Activated CD4-positive, alpha-beta T cell treated with anti-CD3 and anti-CD28 coated beads, Interleukin-2, amount 10 ng/mL, durations not matched to agents 7 days and 5 days (primary cell): ENCODE measurements at places on chromosomes 2 and 18. TPM values are rescaled to one million over a fixed set of nuclear protein-coding genes. Genes with fewer than 3 reads are reported as not detected.

The CYRIA gene
- total RNA-seq, result 0.20 TPM

The PROKR1 gene
- total RNA-seq, result not detected

The ZSWIM2 gene
- total RNA-seq, result not detected

The SP5 gene
- total RNA-seq, result not detected

The PLGLB2 gene
- total RNA-seq, result 2.7 TPM

The GRHL1 gene
- total RNA-seq, result 0.27 TPM

The AQP12B gene
- total RNA-seq, result not detected

The CD8B2 gene
- not detected for total RNA-seq

The SOX11 gene
- not detected for total RNA-seq
